Gastrocnemius medialis (tissue), 4 donors: ENCODE measurements at places on chromosomes 5 and 9. TPM values are rescaled to one million over a fixed set of nuclear protein-coding genes. Genes with fewer than 3 reads are reported as not detected.

DNA sequence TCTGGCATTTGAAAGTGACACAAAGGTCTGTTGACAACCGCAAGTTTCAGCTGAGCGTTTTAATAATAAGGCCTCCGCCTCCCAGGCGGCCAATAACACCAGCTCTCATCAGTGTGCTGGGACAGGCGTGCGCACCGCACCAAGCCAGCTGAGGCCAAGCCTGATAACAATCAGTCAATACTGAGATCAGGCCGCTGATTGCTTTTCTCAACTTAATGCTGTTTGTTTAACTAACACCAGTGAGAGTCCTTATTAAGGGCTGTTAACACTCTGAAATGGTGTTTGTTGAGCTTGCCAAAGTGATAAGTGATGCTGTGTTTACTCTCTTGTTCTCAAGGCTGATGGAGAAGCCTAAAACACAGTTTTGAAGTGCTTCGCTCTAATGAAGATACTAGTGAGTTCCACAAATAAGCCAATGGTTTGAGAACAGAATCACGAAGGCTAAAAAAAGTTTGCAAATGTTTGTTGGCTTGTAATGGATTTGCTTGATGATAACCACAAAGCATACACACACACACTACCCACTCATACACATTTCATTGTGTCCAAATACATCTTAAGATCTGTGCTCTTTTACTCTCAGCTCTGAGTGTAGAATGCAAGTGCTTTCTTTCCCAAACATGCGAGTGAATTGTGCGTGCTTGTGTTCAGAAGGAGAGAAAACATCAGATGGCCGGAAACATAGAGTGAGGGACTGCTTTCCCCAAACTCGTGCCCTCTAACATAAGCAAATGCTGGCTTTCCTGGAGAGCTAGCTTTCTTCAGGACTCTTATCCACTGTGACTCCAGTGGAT lies 330.4 kb upstream of the KLF4 start:
- no peaks in the 10 kb centered on the region for H3K27me3 ChIP-seq
- H3K4me3 ChIP-seq = no peak overlapping the region
- no peak overlapping the region for H3K27ac ChIP-seq
- no peak for DNase-seq

- H3K4me3 ChIP-seq = no peak overlapping the region
- H3K27ac ChIP-seq = no peak overlapping the region
- H3K36me3 ChIP-seq = no peaks in the 10 kb centered on the region
- H3K4me1 ChIP-seq = no peaks in the 10 kb centered on the region
These were observed 292.2 kb downstream of the IRX2 start for GRCh38 chr5:2459251-2459650.

DNA sequence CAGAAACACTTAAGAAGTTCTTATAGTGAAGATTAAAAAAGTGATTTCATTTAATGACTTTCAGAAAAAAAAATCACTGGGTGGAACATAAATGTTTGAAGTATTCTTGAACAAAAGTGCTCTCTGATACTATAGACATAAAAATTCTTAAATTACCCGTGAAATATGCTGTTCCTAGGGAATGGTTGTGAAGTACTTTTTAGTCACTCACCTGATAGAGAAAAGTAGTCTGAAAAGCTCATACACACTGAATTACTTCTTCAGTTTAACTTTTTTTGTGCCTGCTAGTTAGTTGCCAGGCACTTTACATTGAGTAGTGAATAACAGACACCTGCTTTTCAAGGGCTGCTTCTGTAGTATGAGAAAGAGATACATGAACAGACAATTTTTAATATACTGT lies 78.0 kb downstream of the SH3GL2 start:
- H3K4me3 ChIP-seq = no peak overlapping the region
- no peak for DNase-seq
- no peak overlapping the region for H3K27ac ChIP-seq

Gene ZNF79
- 9.3 TPM for total RNA-seq

GRCh38 chr9:1980387-1980786 lies 34.8 kb upstream of the SMARCA2 start:
- no peaks in the 10 kb centered on the region for H3K36me3 ChIP-seq
- H3K4me3 ChIP-seq = no peak overlapping the region
- no peak overlapping the region for H3K27ac ChIP-seq
- no peaks in the 10 kb centered on the region for H3K27me3 ChIP-seq
- peaks cover 11% of the 10 kb centered on the region for H3K4me1 ChIP-seq

GRCh38 chr5:11143456-11144267 lies 382.6 kb upstream of the DAP start:
- no peaks in the 10 kb centered on the region for H3K36me3 ChIP-seq
- H3K27ac ChIP-seq = no peak overlapping the region
- no peak for DNase-seq
- H3K27me3 ChIP-seq = no peaks in the 10 kb centered on the region

DNA sequence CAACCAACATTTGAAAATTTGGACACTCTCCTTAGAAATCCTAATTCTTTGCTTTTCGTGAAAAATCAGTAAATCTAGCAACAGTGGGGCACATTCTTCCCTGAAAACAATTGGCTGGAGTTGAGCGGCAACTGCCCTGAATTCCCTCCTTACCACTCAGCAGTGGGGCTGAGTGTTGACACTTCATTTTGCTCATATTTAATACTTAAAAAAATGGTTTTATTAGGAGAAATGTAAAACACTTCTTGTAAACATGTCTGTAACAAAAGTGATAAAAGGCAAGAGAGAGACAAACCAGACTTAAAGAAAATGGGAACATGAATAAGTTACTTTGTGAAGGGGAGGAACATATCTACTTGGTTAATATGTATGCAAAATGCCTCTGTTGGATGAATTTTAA lies 193.5 kb downstream of the CNTLN start:
- H3K4me1 ChIP-seq = no peaks in the 10 kb centered on the region
- H3K27me3 ChIP-seq = no peaks in the 10 kb centered on the region
- no peaks in the 10 kb centered on the region for H3K36me3 ChIP-seq
- DNase-seq = no peak
- no peak overlapping the region for H3K27ac ChIP-seq
- no peak overlapping the region for H3K4me3 ChIP-seq

DNA sequence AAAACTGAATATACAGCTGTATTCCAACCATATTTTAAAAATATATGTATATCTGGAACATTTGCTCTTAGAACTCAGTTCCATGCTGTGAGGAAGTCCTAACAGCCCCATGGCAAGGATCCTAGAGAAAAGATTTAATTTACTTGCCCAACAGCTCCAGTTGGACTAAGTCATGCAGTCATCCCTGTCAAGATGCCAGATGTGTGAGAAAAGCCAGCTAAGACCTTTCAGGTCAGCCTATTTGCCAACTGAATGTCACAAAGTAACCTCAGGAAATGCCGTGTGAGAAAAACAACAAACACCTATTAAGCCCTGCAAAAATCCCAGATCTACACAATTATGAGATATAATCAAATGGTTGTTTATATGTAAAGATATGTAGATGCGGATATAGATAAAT lies 416.3 kb downstream of the NR2F1-AS1 start:
- H3K4me3 ChIP-seq = no peak overlapping the region
- no peak for DNase-seq

Gene IFNA13
- not detected for total RNA-seq

Gene SPATA31A3
- total RNA-seq = not detected
